ENCODE measurements at places on chromosomes 6 and 20. TPM values are rescaled to one million over a fixed set of nuclear protein-coding genes. Genes with fewer than 3 reads are reported as not detected.

The PDE10A gene
- total RNA-seq, result 9.9 TPM

The BCAS4 gene
- total RNA-seq, result 0.52 TPM

The EFCAB8 gene
- under 0.01 TPM for total RNA-seq

The ELOVL4 gene
- total RNA-seq, result 0.60 TPM

The USP49 gene
- 1.4 TPM for total RNA-seq

The DYNLT2 gene
- 0.86 TPM for total RNA-seq

The ARMH2 gene
- total RNA-seq, result not detected

Measured in dermis lymphatic vessel endothelial cell (primary cell).